ENCODE measurements at places on chromosomes 6 and 20. TPM values are rescaled to one million over a fixed set of nuclear protein-coding genes. Genes with fewer than 3 reads are reported as not detected.

DNA sequence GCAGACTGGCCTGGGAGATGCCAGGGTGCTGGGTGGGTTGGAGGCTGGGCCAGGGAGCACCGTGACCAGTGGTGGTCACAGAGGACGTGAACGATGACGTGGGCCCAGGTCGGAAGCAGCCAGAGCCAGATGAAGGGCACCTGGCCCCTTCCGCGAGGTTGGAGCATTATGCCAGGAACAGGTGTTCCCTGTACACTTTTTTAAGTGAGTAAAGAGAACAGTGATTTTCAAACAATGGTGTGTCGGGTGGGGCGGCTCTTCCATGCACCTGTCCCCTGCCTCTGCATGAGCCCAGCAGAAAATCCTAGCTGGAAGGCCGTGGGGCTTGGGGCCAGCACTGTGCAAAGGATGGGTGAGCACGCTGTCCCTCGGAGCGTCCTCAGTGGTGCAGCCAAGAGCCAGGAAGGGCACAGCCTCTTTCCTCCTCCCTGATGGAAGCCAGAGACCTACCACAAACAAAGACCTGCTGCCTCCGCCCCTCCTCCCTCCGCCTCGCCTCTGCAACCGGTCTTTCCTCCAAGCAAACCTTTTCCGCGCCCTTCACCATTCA is 350.5 kb downstream of the ZFAND3 start:
- no peak overlapping the region for H3K4me3 ChIP-seq
- no peak for DNase-seq
- no peaks in the 10 kb centered on the region for H3K36me3 ChIP-seq
- no peak overlapping the region for H3K27ac ChIP-seq
- peaks cover 20% of the 10 kb centered on the region for H3K27me3 ChIP-seq

DNA sequence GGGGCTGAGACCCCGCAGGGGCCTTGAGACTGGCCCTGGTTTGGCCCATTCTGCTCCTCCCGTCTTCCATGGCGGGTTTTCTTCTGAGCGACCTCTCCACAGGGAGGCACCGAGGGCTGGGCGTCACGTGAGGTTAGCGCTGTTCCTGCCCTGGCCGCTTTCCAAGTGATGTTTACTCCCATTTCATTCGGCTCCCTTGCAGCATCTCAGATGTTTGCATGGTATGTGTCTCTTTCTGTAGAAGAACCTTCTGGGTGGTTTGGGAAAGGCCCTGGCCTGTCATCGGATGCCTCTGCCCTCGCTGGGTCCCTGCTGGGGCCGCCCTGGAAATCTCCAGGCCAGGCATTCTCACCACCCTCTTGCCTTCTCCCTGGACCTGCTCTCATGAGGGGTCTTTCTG is 17.3 kb downstream of the RAMACL start:
- H3K27ac ChIP-seq = no peak overlapping the region
- H3K4me3 ChIP-seq = no peak overlapping the region
- H3K4me1 ChIP-seq = no peaks in the 10 kb centered on the region
- peaks cover 85% of the 10 kb centered on the region for H3K27me3 ChIP-seq
- DNase-seq = no peak

- H3K27ac ChIP-seq = no peak overlapping the region
- no peak overlapping the region for H3K4me3 ChIP-seq
- no peaks in the 10 kb centered on the region for H3K27me3 ChIP-seq
- peaks cover 6% of the 10 kb centered on the region for H3K4me1 ChIP-seq
Measured at GRCh38 chr20:25327521-25328235, 63.0 kb downstream of the ABHD12 start.

DNA sequence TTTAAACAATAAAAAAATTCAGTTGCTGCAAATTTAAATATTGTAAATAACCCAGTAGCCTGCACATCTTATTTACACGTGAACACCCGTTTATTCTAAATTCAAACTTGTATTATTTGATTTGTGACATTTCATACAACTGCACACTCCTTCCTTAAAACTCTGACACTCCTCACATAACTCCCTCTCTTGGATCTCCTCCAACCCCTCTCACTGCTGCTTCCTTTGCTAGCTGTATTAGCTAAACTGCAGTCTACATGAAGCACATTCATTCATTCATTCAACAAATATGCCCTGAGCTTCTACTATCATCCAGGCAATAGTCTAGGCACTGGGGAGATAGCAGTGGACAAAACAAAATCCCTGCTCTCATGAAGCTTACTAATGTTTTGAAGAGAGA is 47.0 kb downstream of the FBXL4 start:
- no peaks in the 10 kb centered on the region for H3K27me3 ChIP-seq
- no peaks in the 10 kb centered on the region for H3K4me1 ChIP-seq
- no peak overlapping the region for H3K4me3 ChIP-seq
- peaks cover 63% of the 10 kb centered on the region for H3K36me3 ChIP-seq

GRCh38 chr20:2932498-2932897 is 59.2 kb downstream of the PTPRA start:
- no peaks in the 10 kb centered on the region for H3K4me1 ChIP-seq
- H3K36me3 ChIP-seq = 0 out of 3 replicates have a peak, but pooled peaks cover 7% of the 10 kb centered on the region
- H3K4me3 ChIP-seq = no peak overlapping the region
- DNase-seq = no peak
- H3K27ac ChIP-seq = no peak overlapping the region
- H3K27me3 ChIP-seq = no peaks in the 10 kb centered on the region

DNA sequence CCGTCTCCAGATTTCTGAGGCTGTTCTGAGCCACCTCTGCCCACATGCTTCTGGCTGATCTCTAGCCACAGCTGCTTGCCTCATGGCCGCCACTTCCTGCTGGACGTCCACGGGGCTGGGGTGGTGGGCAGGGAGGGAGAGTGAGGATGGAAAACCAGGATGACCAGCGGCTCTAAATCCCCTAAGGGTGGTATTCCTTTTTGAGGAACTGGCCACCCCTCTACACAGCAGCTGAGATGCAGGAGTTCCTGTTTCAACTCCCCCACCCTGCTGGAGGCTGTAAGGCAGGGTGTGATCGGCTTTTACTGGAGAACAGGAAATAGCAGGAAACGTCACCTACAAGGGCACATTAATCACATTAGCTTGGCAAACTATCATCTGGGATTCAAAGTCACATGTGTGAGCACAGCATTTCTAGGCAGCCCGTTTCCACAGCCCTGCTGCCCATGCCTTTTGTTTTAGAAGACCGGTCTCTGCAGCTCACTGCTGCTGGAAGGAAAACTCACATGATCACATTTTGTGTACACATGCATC is 181.6 kb upstream of the ECI2 start:
- H3K27ac ChIP-seq = no peak overlapping the region
- H3K4me3 ChIP-seq = no peak overlapping the region
- no peaks in the 10 kb centered on the region for H3K36me3 ChIP-seq
- no peaks in the 10 kb centered on the region for H3K27me3 ChIP-seq
- DNase-seq = no peak

GRCh38 chr6:165588515-165588914 is 74.5 kb downstream of the PDE10A start:
- no peaks in the 10 kb centered on the region for H3K27me3 ChIP-seq
- H3K4me1 ChIP-seq = no peaks in the 10 kb centered on the region
- H3K4me3 ChIP-seq = no peak overlapping the region
- no peak for DNase-seq

DNA sequence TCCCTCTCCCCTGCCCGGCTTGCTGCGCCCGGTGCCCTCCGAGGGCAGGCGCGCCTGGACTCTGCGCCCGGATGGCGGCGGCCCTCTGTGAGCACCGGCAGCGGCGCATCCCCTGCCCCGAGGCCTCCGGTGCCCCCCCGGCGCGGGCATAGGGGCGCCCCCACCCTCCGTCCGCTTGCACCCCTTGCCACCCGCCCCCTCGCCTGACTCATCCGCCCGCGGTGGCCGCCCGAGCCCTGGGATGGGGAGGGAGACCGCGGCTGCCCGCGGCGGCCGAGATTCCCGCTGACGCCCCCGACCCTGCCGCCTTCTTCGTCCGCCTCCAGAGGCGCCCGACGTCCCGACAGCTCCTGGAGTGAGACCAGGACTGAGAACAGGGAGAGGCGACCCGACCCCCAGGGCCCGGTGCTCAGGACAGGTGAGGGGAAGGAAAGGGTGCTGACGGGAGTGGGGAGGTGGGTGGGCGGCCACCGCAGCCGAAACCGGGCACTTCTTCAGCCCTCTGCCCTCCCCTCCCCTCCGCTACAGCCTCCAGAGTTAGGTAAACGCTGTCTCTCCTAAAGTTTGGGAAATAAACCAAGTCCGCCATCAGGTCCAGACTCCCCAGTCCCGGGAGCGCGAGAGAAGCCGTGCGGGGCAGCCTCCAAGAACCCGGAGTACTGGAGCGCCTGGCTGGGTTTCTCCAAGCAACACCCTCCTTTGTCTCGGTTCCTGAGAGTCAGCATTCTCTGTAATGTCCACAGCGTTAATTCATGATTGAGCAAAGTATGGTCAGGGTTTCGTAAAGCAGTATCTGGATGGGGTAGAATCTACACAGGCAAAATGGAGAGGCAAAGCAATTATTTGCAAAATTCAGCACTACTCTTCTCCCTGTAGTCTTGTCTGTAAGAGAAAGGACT is 539 bp downstream of the TMEM200A start:
- H3K27ac ChIP-seq = no peak overlapping the region
- H3K27me3 ChIP-seq = no peaks in the 10 kb centered on the region
- H3K4me3 ChIP-seq = peak overlapping the region; percentile 48

DNA sequence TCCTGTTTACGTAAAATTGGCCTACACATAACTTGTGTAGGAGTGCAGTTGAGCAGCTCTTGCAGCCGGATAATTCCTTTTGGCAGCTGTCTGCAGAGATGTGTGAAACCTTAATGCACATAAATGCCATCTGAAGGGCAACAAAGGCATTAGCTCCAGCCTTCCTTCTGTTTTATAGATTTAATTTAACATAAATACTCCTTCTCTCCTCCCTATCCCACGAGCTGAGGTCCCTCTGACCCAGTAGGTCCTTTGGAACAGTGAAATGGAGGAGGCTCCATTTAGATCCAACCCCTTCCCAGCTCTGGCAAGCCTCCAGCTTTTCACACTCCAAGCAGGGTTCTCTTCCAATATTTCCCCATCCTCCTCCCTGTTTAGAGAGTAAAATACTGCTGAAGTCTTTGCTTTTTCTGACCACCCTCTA is 6.5 kb downstream of the PLEKHG1 start:
- H3K4me3 ChIP-seq = no peak overlapping the region
- H3K27ac ChIP-seq = no peak overlapping the region
- H3K4me1 ChIP-seq = no peaks in the 10 kb centered on the region
- no peaks in the 10 kb centered on the region for H3K36me3 ChIP-seq

GRCh38 chr6:30077218-30077617 is 1.6 kb upstream of the RNF39 start:
- H3K27ac ChIP-seq = no peak overlapping the region
- peaks cover 25% of the 10 kb centered on the region for H3K27me3 ChIP-seq
- H3K36me3 ChIP-seq = no peaks in the 10 kb centered on the region
- DNase-seq = no peak

DNA sequence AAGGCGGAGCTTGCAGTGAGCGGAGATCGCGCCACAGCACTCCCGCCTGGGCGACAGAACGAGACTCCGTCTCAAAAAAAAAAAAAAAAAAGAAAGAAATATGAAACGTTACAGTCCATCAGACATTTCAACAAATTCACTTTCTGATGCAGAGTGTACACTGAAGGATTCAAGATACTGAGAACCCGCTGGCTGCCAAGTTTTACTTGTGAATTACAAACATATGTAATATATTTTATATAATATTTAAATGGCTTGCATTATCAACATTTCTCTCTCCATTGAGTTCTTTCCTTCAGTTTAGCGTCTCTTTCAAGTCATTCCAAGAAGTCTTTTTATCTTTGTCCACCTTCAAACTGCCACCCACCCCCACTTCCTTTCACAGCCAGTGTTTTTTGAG is 240.9 kb upstream of the RNF217 start:
- H3K4me3 ChIP-seq = no peak overlapping the region
- no peaks in the 10 kb centered on the region for H3K36me3 ChIP-seq
- H3K27ac ChIP-seq = peak overlapping the region; percentile 72
- DNase-seq = no peak
- H3K27me3 ChIP-seq = no peaks in the 10 kb centered on the region
- H3K4me1 ChIP-seq = no peaks in the 10 kb centered on the region

DNA sequence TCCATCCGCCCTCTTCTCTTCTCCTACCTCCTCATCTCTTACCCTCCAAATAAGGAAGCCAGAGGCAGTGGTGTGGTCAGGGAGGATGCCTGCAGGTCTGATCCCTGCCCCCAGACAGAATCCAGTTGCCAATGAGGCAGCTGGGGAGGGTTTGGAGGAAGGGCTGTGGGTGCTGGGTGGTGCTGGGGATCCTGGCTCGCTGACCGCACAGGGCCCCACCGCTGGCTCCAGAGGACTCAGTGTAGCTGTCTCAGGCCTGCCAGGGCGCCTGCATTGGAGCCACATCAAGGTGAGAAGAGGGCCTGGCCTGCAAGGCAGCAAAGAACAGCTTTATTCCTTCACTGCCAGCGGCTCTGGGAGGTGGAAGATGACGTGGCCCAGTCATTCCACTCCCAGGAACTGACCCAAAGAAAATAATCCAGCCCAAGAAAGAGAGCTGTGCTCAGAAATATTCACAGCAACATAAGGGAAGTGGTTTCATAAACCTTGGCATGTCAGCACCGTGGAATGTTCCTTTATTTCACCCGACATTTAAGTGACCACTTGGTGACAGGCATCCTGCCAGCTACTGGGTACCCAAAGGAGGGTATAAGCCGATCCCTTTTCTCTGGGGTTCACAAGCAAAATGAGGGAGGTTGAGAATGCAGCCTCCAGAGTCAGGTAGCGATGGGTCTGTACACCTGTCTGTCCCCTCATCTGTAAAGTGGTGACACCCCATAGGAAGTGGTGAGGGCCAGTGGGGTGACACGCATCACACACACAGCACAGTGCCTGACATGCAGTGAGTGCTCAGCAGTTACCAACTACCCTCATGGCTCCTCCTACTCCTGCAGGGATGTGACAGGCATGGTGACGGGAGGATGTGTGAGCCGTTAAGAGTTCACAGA is 125.1 kb downstream of the SNX5 start:
- H3K27me3 ChIP-seq = peaks cover 3% of the 10 kb centered on the region
- H3K27ac ChIP-seq = no peak overlapping the region
- no peaks in the 10 kb centered on the region for H3K4me1 ChIP-seq
- DNase-seq = no peak

GRCh38 chr6:63814459-63814858 is 178.9 kb downstream of the PHF3 start:
- H3K4me3 ChIP-seq = no peak overlapping the region
- H3K27me3 ChIP-seq = no peaks in the 10 kb centered on the region
- no peak overlapping the region for H3K27ac ChIP-seq
- H3K36me3 ChIP-seq = no peaks in the 10 kb centered on the region
- no peak for DNase-seq
- H3K4me1 ChIP-seq = no peaks in the 10 kb centered on the region

Gene BNIP5
- total RNA-seq = not detected

Gene OR2B2
- total RNA-seq = not detected

Gene BCLAF1
- 144 TPM for total RNA-seq

Gene RPS21
- 3,491 TPM for total RNA-seq

Gene FAXC
- not detected for total RNA-seq

Gene CDC5L
- total RNA-seq = 28.6 TPM
